ENCODE measurements at places on chromosomes 13 and 19.

- DNase-seq = no peak
Measured at GRCh38 chr13:36130193-36130551, 1.0 kb downstream of the DCLK1 start.

DNA sequence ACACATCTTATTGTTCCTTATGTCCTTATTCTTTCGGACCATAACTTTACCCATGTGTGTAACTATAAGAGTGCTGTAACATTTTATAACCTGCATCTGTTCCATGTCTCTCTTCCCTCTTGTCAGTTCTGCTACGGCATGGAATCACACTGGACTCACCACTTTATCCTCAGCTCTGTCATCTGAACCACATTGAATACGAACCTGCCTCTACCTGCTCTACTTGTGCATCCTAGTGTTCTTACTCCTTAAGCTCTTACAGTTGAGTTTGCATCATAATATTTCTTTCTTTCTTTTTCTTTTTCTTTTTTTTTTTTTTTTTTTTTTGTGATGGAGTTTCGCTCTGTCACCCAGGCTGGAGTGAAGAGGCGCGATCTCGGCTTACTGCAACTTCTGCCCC is 180.9 kb downstream of the GPC5 start:
- no peak for DNase-seq

- no peak for DNase-seq
Measured at GRCh38 chr13:106865716-106866440, 297.9 kb upstream of the ARGLU1 start.

DNA sequence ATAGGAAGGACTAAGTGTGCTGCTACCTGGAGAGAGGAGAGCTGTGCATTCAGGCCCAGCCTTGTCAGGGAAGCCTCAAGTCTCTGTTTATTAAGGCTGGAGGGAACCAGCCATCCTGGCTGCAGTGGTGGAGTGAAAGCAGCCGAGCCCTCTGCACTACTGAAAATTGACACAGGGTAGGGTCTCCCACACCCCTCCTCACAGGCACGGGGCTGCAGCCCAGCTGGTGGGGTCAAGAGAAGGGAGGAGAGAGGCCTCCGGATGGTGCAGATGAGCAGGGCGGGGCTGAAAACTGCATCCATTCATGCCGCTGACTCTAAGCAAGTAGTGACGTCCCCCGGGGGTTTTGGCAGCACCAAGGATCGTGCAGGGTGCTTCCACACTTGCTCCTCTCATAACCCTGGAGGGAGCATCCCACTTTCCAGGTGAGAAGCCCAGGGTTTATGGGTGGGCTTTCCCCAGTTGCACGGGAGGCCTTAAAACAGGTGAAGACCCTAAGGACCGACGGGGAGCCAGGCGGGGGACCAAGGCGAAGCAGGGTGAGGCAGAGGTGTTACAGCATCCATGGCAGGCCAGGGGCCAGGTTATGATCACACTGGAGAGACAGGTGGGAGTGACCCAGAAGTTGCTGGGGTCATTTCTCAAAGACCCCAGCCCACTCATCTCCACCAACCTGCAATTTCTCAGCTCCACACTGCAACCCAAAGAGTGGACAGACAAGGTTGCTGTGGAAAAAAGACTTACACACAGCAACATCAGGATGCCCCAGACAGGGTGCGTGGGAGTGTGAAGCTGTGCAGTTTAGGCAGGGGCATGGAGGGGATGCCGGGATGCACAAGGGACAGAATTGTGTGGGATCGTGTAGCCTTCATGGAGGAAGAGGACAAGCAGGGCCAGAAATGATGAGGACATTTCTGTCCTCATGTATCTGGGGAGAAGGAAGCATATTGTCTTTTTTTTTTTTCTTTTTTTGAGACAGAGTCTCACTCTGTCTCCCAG is 36.8 kb downstream of the VSTM2B start:
- no peak for DNase-seq

GRCh38 chr19:17511724-17512573 is 500 bp downstream of the PGLS start:
- peak; percentile 96 for DNase-seq

- no peak for DNase-seq
Measured at GRCh38 chr13:109870696-109871370, 84.5 kb upstream of the IRS2 start.

DNA sequence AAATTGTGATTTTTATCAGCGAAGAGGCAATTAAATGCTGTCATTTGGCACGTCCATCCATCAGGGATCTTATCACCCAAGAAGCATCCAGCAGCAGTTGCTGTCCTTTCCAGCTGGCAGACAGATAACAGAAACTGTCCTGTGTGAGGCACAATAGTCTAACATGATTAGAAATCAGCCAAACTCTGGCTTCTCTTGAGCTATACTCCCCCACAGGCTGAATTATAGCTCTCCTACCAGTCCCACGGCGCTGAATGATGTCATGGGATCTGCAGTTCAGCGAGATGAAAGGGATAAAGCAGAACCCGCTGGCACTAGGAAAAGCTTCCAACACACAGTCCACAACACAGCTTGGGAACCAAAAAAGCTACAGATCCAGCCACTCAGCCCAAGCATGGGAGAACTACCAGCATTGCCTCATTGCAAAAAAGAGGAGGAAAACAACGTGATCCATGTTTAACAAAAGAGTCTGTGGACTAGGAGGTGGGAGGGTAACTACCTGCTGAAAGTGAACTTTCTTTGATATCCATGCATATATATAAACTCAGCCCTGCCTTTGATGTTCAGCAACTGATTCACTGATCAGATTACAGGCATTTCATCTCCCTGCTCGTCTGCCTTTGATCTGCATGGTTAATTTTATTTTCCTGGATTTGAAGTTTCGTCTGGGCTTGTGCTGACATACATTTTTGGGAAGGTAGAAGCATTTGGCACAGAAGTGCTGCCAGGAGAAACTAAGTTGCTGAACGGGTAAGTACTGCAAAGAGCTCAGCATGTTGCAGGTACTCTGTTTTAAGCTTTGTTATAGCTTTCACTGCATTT is at the start of gene TNFRSF19:
Gene TNFRSF19 (plus strand): TSS at position 314 of the 822 bp plus-strand sequence. CDS start 19,772 bp downstream, outside the sequence.
- DNase-seq = peak; percentile 85

All from posterior vena cava (tissue), 2 donors.